ENCODE measurements at places on chromosomes 7 and 10.
A peak's percentile ranks its signal among the peaks of the same experiment; 100 is the strongest.

DNA sequence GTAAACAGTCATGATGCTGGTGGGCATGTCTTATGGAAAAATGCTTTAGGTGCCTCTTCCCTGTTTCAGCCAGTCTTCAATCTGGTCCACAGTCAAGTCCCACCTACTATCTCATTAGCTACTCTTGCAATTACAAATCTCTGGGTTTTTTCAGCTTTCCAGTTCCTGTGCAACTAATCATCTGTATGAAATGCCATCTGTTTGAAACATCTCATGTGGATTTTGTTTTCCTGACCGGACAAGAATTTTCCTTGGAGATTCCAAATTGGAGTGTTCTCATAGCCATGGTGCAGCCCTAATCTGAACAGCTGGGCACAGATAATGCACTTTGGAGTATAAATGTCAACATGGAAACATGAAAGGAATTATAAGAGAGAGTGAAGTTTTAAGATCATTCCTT, 41.3 kb upstream of the CALN1 start:
- DNase-seq: no peak

- no peak for DNase-seq
Observed at GRCh38 chr7:1644341-1645070, 25.6 kb upstream of the ELFN1 start.

DNA sequence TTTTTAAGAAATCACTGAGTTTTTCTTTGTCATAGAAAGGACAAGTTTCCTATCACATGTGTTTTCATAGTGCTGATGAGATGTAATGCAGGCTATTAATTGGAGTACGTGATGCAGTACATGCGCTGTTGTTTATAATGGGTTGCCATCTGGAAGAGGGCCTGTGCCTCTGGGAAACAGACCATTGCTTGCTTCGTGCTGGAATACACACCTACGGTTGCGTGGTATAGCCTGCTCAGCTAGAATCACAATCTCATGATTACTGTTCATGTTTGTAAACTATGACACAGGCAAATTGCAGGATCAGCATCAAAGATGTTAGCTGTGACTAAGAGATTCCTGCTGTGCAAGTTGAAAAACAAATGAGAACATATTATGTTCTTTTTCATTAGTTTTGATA, 107.2 kb upstream of the STEAP1B start:
- DNase-seq: no peak

DNA sequence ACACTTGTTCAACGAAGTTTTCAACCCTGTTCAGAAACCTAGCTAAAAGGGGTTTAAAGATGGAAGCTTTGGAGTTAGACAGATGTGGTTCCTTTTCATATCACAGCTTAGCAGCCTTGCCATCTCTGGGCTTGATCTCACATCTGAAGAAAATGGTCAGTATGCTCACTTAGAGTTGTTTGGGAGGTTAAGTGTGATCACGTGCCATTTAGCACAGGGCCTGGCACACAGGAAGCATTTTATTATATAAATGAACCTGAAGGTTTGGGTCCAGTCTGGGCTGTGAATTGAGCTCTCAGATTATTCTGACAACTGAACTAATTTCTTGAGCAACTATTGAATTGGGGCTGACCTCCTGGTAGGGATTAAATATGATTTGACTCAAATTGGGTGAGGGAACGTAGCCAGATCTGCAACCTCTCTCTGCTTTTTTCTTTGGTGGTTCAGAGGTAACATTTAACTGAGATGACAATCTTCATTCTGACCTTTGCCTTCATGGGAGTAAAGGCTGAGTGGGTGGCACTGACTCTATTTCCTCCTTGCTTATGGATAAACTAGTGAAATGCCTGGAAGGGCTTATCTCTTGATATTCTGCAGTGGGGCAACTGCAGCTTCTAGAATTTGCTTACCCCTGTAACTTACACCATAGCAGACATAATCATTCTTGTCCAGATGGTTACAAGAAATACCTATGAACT, 10.2 kb upstream of the HKDC1 start:
- no peak for DNase-seq

GRCh38 chr10:30378201-30378995, 29.3 kb upstream of the MTPAP start:
- DNase-seq: no peak

GRCh38 chr10:79088176-79088575, 19.4 kb downstream of the ZMIZ1 start:
- DNase-seq: no peak

DNA sequence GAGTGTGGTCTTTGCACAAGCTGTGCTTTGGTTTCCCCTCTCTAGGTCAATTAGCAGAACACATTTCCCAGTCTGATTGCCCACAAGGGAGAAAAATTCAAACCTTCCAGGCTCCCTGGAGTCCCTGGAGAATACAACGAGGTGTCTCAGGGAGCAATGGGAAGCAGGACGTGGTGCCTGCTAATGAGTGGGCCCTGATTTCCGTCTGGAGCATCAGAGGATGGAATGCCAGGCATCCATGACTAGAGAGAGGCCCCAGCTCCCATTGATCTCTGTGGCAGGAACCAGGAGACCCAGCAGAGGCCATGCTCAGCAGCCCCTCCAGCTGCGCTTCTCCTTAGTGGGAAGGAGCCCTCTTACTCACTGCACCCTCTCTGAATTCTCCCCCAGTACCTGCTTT, 33.2 kb upstream of the TLX1 start:
- no peak for DNase-seq

DNA sequence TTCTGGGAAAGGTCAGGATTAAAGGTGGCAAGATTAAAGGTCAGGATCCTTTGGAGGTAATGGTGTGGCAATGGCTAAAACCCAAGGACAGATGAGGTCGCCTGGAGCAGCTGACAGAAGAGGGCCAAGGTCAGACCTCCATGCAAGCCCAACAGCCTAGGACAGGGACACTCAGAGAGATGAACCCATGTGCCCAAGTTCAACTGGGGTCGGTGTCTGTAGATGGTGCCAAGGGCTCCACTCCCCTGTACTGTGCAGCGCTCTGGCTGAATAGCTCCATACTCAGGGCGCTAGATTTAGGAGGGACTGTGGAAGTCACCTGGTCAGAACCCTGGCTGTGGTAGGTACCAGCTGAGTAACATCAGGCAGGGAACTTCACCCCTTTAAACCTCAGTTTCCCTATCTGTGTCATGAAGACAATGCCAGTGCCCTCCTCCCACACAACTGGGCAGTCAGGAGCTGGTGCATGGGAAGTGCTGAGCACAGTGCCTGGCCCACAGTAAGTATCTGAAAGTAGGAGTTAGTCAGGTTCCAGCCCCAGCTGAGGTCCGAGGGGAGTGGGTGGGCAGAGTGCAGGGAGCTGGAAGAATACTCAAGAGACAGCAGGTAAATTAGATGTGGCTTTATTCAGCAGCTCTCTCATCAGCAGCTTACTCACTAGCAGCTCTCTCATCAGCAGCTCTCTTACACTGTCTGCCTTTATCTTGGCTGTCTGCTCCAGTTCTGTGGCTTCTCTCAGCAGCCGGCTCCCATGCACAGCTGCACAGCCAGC, 327.1 kb downstream of the GLRX3 start:
- DNase-seq: no peak

GRCh38 chr10:124508070-124508667, 46.5 kb downstream of the LHPP start:
- no peak for DNase-seq

DNA sequence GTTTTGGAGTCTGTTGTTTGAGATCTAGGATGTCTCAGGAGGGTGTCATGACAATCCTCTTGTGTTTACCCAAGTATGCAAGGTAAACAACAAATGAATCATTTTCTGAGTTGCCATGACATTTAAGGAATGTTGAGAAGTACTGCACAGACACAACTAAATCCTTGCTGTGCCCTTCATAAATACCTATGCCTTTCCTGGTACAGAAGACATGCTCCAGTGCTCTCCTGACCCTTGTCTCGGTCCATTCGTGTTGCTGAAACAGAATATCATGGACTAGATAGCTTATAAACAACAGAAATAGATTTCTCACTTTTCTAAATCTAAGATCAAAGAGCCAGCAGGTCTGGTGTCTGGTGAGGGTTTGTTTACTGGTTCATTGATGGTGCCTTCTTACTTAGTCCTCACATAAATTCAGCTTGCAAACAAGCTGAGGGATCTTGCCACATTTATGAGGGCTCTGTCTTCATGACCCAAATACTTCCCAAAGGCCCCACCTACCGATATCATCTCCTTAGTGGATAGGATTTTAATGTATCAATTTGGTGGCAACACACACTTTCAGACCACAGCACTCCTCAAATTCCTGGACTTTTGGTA, 341.8 kb upstream of the SEMA3A start:
- peak; percentile 46 for DNase-seq

DNA sequence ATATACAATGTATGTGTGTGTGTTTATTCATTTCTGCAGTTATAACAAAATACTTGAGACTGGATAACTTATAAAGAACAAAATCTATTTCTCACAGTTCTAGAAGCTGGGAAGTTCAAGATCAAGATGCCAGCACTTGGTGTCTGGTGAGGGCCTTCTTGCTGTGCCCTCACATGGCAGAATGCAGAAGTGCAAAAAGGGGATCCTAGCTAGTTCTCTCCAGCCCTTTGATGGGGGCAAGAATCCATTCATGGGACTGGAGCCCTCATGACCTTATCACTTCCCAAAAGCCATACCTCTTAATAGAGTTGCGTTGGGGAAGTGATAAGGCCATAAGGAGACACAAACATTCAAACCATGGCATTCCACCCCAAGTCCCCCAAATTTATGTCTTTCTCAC, 8.4 kb downstream of the GRB10 start:
- DNase-seq: no peak

DNA sequence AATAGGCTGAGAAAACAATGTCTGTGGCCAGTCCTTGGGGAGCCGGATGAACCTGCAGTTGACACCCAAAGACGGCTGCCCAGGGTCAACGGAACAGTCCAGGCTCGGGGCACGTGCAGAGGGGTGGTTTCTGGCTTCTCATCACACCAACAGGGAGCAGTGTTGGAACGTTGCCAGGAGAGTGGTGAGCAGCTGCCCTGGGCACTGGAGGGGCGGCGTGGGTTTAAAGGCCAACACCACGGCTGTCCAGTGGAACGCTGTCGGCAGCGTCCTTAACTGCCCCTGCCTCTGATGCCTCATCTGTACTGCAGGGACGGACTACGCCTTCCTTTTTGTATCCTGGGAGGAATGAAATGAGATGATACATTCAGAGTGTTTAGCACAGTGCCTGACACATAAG, 19.8 kb downstream of the JCAD start:
- no peak for DNase-seq

DNA sequence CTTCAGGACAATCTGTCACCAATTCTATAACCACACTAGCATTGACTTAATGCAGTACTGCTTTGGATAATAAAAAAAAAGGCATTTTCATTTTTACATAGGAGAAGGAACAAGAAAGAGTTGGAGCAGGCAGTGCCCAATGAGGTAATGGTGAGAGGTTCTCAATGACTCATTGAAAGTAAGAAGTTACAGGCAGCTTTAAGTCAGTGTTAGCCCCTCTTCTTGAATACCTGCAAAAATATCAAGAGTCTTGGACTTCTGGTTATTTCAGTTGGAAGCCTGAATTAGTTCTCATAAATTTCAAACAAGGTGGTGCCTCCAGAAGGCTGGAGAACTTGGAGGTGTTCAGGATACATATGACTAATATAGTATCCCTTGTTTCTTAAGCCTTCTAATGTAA, 422.5 kb downstream of the HTR7 start:
- DNase-seq: peak; percentile 57

DNA sequence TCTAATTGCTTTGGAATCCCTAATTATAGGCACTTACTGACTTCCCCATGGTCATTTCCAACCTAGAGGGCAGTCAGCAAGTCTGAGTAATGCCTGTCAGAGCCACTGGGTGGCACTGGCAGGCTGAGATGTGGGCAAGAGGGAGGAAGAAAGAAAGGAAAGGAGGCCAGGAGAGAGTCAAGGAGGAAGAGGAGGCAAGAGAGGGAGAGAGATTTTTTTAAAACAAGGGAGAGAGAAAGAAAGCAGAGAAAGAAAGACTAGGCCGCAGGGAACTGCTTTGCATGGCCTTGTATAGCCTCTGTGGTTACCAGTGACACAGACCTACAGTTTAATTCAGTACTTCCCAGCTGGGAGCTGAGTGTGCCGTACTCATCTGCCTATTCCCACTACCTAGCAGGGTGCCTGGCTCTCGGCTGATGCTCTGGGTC, 210.4 kb upstream of the ADO start:
- DNase-seq: peak; percentile 38

- DNase-seq: peak; percentile 87
Observed at GRCh38 chr10:104337985-104338735, at the start of gene ITPRIP. TSS of gene ITPRIP (minus strand) at chr10:104338465. CDS start at chr10:104316051, 22,414 bp downstream.

DNA sequence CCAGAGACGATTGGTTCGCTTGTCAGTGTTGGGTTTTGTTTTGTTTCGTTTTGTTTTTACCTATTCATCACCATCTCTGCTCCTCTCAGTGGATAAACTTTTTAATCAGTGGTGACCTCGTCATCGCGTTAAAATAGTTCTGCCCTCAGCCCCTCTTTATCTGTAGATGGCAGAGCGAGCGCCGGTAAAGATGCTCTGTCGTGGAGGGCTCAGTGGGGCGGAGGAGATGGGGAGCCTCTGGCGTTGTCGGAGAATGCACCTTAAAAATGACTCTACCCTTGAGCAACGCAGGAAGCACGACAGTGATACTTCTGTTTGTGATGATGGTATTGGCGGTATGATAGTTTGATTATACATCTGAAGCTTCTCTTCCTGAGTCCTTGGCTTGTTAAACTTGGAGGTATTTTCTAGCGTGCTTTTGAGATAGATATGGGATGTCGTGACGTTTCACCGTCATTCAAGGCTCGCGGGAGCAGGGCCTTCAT, 554 bp downstream of the CSGALNACT2 start:
- DNase-seq: peak; percentile 32

DNA sequence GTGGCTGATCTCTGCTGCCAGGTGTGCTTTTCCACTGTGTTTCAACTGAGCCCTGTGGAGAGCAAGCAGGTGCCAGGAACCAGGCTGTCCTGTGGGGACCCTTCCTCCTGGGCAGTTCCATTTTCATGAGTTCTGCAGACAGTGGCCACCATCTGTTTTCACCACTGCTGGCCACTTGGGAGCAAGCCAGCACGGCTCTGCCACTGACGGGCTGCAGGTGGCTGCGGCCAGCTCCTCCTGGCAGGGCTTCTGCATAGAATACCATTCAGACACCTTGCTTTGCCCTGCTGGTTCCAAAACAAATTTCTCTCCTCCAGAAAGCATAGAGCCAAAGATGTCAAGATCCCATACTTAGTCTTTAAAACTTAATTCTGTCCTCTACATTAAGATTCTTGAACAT, 48.3 kb downstream of the LANCL2 start:
- no peak for DNase-seq

GRCh38 chr10:71459513-71459912, 62.8 kb downstream of the CDH23 start:
- DNase-seq: no peak

DNA sequence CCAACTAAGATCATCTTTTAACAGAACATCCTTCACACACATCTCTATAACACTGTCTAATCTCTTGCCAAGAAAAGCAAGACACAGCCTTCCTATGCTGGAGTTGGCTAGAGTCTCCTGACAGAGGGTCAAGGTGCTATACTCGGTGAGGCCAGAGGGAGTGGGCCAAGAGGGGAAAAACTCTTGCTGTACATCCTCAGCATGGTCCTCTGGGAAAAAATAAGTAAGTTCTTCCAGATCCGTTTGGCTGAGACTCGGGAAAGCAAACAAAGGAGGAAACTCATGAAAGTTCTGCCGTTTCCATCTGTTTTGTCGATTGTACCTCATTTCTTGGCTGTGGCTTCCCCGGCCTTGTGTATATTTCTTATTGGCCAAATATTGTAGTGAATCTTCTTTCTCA, 33.9 kb downstream of the VWDE start:
- no peak for DNase-seq

- peak; percentile 95 for DNase-seq
Observed at GRCh38 chr7:3649678-3650440, 348.8 kb downstream of the SDK1 start.
